ENCODE measurements at places on chromosomes 4 and X.

DNA sequence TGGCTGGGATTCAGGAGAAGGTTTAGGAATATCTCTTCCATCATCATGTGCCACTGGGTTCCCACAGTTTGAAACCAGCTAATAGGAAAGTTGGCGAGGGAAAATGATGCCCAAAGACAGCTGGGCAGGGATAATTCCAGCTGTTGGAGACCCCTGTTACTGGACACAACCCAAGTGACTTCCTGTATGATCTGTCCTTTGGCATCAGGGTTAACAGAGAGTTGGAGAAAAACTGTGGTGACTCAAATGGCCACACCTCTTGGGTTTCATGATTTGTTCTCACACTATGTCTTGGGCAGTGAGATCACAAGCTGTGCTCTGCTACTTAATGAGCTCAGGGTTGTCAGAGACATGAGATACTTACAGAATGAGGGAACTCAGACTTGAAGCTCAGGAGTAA is 3.8 kb downstream of the FGF16 start:
- DNase-seq = no peak

DNA sequence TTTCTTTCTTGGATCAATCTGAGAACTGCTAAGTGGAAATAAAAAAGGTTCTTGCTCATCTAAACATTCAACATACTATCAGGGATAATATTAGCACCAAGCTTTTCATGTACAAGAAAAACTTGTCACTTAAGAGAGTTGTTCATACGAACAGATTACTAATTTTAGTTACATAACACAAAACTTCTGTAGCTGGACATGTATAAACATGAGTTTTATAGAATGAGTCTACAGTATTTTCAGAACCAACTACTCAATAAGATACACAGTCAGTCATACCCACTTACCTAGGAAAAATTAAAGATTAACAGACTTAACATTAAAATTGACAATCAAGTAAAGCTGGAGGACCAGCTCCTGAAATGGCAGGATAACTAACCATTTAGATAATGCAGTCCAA is 540.1 kb upstream of the FAM241A start:
- DNase-seq = no peak

DNA sequence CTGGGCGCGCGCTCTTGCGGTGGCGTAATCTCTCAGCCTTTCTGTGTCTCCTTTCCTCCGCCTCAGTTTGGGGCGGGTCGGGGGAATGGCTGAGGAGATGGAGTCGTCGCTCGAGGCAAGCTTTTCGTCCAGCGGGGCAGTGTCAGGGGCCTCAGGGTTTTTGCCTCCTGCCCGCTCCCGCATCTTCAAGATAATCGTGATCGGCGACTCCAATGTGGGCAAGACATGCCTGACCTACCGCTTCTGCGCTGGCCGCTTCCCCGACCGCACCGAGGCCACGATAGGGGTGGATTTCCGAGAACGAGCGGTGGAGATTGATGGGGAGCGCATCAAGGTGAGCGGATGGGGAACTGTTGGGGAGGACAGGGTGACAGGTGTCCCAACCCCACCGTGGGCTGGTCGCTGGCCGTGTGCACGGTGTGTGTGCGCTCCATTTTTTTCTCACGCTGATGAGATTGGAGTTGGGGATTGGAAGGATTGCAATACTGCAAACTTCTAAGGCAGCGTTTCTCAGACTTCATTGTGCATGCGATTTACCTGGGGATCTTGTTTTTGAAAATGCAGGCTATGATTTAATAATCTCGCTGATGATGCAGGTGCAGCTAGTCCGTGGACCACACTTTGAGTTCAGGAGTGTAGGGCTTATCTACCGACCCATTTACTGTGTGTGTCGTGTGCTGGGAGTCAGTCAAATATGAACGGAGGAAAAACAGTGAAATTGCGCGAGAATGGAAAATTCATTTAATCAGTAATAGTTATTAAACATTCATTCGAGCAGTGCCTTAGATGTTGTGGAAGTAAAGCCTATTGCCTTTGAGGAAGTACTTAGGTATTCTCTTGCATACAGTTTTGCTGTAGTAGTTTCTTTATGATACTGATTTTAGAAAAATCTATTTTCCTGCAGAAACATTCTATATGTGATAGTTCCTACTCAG is at the start of gene RAB33B:
Gene RAB33B (plus strand): TSS at position 11 of the 935 bp plus-strand sequence. CDS start 75 bp downstream, at position 86.
- no peak for DNase-seq

DNA sequence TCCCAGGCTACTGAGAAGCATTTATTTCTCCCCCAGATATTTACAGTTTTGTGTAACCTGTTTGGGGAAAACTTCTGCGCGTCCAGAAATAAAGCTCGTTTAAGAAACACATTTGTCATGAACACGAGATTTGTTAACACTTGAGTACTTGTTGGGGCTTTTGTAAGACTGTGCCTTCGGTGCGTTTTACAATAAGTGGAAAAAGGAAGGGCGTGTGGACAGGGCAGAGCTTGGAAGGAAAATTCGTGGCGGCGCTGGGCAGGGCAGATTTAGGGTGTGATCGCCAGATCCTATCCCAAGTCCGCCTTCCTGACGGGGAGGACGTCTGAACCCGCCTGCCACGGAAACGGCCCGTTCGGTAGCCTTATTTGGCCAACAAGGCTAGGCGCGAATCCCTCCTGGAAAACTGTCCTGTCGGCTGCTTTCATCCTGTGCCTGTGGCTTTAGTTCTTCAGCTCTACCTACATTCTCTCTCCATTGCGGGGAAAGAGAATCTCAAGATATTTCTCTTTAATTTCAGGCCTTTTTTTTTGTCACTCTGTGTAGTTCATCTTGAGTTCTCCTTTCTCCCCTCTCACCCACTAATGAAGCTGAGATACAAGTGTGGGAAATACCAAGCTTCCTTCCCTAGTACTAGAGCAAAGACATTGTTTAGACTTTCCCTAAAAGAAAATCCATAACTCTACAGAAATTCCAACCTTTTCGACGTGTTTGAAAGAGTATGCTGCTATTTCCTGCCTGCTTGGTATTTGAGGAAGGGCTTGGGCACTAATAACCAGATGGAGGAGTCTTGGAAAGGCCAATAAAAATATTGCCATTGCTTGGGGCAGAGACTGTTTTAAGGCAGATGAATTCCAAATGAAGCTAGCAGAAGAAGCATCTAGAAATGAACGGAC is 982 bp downstream of the PDLIM5 start:
- DNase-seq = no peak

GRCh38 chr4:89072921-89073320 is 15.9 kb upstream of the FAM13A start:
- no peak for DNase-seq

- no peak for DNase-seq
Observed at GRCh38 chr4:118175506-118175905, 141.2 kb downstream of the NDST3 start.

GRCh38 chr4:94523617-94524016 is 71.9 kb downstream of the PDLIM5 start:
- no peak for DNase-seq

DNA sequence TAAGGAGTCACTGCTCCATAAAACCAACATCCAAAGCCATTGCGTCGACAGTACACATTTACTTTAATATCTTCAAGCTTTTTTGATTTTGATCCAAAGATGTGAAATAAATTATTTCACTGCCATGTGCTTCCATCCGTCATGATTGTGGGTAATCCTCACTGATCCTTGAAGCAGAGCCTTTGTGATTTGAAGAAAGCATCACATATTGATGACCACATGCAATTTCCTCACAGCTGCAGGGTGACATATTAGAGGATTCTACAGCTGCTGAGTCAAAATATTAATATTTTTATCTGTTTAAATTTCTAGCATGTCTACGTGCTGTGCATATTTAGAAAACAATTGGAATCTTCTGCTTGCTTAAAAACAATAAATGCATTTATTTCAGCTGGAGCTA is 196.8 kb upstream of the ANXA3 start:
- DNase-seq = no peak

- no peak for DNase-seq
Observed at GRCh38 chrX:102498732-102499131, 17.8 kb downstream of the TMSB15A start.
